ENCODE measurements at places on chromosomes 13 and 19.
A peak's percentile ranks its signal among the peaks of the same experiment; 100 is the strongest.

- no peak for DNase-seq
Observed at GRCh38 chr13:110771194-110771593, 57.7 kb downstream of the ING1 start.

DNA sequence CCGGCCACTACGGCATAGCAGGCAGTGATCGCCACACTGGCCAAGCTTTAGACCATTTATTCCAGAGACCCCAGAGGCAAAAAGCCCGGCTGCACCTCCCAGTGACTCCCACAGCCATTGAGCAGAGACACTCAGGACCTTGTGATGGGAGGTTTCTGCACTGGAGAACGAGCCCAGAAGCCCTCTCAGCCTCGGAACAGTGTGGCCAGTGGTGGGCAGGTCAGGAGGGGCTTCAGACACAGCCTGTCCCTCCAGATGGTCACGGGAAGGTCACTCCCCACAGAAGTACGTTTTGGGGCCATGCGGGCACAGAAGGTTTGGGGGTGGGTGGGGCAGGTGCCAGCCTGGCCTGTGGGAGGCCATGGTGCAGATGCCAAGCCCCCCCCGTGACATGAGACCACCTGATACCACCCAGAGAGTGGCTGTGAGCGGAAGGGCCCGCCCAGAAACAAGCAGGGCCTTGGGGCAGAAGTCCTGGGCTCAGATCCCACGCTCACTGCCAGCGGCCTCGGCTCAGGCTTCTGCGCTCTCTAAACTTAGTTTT, 599 bp upstream of the F10 start:
- DNase-seq, result no peak

DNA sequence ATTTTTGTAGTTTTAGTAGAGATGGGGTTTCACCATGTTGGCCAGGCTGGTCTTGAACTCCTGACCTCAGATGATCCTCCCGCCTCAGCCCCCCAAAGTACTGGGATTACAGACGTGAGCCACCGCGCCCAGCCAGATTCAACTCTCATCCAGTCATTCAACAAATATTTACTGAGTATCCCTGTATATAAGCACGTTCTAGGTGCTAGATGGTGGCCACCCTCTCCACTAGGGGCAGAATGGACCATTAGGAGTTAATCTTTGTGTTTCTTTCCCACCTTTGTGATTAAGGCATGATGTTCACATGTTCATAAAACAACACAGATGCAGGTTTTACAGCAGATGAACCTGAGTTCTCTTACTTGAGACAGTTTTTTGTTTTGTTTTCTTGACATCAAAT, 7.3 kb downstream of the SHKBP1 start:
- no peak for DNase-seq

DNA sequence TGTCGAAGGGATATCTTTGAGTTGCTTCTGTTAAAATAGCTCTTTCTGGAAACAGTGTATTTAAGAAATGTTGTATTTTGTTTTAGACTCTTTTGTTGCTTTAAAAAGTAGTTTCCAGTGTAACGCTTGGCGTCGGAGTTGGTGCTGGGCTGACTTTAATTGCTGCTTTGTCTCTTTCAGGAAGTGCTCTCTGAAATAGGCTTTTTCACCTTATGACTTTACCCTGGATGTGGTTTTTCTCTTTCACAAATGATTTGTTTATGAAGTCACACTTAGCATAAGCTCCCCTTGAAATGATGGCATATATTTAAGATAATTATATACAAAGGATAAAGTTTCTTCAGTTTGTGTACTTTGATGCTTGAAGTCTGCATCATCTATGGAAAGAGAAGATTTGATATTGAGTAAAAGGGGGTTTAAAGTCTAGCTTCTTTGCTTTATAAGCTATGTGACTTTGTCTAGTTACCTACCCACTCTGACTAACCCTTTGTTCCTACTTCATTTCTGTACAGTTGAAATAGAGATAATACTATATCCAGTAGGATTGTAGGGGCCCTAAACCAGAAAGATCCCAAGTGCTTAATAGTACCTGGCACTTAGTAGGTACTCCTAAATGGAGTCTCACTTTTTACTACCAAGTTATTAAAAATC, at the start of gene GPR18:
TSS of gene GPR18 (minus strand) at position 170 of the 651 bp plus-strand sequence. CDS start 2,507 bp downstream, outside the sequence.
- peak; percentile 78 for DNase-seq

GRCh38 chr19:20162821-20163220, 4.2 kb upstream of the ZNF486 start:
- no peak for DNase-seq

- no peak for DNase-seq
Observed at GRCh38 chr19:51803519-51803918, 8.6 kb downstream of the FPR3 start.

DNA sequence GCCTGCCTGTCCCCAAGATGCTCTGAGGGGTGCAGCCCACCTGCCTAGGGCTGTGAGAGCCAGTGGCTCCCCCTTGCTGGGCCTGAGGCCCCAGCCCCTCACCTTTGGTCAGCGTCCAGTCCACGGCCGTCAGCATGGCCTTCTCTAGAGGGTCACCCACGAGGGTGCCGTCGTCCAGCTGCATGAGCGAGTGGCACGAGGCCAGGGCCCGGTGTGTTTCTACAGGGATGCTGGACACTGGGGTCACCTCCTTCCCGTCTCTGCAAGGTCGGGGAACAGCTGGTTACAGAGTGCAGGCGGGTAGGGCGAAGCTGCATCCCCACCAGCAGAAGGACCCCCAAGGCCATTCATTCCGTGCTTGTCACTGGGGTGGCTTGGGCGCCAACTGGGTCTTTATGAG, 9.0 kb downstream of the ATP13A1 start:
- DNase-seq, result no peak

DNA sequence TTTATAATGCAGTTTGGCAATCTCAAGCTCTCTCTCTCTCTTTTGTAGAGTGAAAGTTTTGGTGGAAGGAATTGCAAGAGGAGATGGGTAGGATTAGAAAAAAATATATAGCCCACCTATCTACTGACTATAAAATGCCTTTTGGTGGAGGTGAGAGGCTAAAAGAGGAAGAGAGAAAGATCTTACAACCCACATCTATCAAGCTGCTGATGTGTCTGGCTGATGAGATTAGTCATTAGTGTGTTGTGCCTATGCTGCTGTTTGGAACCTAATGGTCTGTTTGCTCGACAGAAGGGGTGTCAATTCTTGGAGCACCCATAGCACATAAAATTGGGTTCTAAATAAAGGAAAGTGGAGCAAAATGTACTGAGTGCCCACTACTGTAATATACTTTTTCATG, 411.0 kb downstream of the HS6ST3 start:
- DNase-seq, result no peak

DNA sequence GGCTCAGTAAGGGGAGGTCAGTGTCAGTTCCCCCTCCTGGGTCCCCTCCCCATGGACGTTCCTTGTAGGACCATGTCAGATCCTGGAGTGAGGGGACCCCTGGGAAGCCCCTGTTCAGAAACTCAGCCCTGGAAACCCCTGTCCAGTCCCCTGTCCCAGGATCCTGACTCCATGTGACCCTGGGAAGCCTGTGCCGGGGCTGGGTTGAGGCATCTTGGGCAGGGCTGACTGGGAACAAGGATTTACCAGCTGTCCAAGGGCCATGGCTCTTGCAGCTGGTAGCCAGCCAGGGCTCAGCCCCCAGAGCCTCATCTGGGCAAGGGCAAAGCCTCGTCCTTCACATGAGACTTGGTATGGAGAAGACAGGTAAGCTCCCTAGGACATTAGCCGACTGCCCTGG, 25.1 kb downstream of the CEACAM4 start:
- no peak for DNase-seq

GRCh38 chr13:93859716-93860115, 619.8 kb downstream of the DCT start:
- no peak for DNase-seq

GRCh38 chr19:17519967-17520366, 8.5 kb downstream of the PGLS start:
- DNase-seq, result no peak

- no peak for DNase-seq
Observed at GRCh38 chr13:51786425-51787265, 17.3 kb downstream of the DHRS12 start.

DNA sequence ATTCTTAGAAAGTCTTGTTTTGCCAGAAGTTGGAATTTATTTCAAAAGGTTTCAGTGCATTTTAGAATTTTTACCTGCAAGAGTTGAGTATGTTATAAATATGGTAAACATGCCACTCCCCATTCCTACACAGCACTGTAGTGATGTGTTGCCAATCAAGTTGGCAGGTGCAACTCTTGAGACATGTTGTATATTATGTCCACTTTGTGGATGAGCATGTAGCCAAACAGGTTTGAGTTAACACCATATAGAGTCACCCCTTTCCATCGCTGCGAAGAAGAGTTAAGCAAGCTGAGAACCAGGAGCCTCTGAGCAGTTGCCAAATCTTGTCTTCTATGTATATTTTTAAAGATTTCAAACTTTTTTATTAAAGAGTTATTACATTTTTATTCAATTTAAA, 359.8 kb downstream of the LMO7 start:
- DNase-seq, result no peak

- DNase-seq, result peak; percentile 54
Observed at GRCh38 chr19:35868172-35868822, at the start of gene APLP1. Gene APLP1, plus strand, starts transcription at chr19:35868574. Its CDS starts 63 bp downstream, at chr19:35868637.

GRCh38 chr13:104954210-104954609, 1581.3 kb downstream of the EFNB2 start:
- no peak for DNase-seq

GRCh38 chr19:9641810-9642209, 20.8 kb upstream of the ZNF561 start:
- no peak for DNase-seq

- DNase-seq, result no peak
Observed at GRCh38 chr13:41398494-41399170, 58.7 kb upstream of the RGCC start.

GRCh38 chr13:114132419-114133121, at the start of gene RASA3:
Gene RASA3, minus strand, starts transcription at chr13:114132623. Its CDS starts 134 bp downstream, at chr13:114132489.
- DNase-seq, result peak; percentile 51

GRCh38 chr19:7933828-7934725, 8.1 kb upstream of the CTXN1 start:
- no peak for DNase-seq

DNA sequence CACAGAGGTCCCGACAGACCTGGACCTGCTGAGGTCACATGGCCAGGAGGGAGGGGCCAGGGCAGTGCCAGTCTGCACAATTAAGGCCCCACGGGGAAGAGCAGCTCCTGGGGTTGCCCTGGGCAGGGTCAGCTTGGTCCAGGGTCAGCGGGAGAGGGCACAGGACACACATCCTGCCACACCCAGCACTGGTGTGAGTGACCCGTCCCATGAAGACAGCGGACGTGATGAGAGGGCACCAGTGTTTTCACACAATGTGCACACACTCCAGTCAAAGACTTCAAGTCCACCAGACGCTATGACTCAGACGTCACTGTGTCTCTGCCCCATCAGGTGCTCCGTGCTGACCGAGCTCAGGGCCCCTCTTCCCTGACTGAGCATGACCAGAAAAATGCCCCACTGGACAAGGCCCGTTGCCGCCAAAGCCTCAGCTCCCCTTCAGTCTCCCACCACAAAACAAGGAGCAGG, 4.2 kb downstream of the TMEM259 start:
- DNase-seq, result no peak

DNA sequence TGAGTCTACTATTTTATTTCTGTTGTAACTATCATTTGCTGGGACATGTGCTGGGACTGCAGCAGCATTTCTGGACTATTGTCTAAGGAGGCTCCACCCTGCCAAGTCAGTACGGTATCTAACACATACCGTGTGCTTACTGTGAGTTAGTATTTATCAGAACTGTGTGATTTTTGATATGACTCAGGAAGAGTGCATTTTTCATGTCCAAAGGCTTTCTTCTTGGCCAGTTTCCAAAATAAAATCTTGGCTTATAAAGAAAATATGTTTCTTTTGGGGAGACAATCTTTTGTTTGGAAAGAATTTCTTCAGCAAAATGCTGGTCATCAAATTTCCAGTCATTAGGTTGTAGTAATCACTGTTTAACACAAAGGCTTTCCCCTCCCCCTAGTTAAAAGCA, 11.6 kb downstream of the PARP4 start:
- peak; percentile 39 for DNase-seq

GRCh38 chr19:848386-848921, 3.6 kb upstream of the ELANE start:
- DNase-seq, result no peak

DNA sequence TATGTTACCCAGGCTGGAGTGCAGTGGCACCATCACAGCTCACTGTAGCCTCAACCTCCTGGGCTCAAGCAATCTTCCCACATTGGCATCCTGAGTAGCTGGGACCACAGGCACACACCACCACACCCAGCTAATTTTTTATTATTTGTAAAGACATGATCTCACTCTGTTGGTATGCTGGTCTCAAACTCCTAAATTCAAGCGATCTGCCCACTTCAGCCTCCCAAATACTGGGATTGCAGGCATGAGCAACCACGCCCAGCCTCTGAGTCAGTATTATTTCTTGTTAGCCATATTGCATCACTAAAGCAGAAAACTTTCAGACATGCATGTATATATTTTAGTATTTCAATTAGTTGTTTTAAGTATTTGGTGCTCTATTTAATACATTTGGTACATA, 376.4 kb downstream of the GPC6 start:
- DNase-seq, result no peak

GRCh38 chr19:38262585-38263268, 1.6 kb upstream of the SPINT2 start:
- no peak for DNase-seq

DNA sequence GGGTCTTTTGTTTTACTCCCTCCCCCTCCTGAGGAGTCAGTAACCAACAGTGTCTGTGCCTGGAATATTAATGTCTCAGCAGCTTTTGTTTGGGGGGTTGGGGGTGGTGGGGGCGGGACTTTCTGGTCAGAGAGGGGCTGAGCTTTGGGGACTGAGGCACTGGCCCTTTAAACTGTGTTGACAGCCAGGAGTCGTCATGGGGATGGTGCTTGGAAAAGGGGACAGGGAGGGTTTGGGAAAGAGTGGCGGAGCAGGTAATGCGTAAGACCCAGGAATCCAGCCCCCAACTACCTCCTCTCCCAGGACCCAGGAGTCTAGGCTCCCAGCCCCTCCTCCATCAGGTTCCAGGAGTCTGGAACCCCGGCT, 5.2 kb downstream of the CADM4 start:
- DNase-seq, result no peak

DNA sequence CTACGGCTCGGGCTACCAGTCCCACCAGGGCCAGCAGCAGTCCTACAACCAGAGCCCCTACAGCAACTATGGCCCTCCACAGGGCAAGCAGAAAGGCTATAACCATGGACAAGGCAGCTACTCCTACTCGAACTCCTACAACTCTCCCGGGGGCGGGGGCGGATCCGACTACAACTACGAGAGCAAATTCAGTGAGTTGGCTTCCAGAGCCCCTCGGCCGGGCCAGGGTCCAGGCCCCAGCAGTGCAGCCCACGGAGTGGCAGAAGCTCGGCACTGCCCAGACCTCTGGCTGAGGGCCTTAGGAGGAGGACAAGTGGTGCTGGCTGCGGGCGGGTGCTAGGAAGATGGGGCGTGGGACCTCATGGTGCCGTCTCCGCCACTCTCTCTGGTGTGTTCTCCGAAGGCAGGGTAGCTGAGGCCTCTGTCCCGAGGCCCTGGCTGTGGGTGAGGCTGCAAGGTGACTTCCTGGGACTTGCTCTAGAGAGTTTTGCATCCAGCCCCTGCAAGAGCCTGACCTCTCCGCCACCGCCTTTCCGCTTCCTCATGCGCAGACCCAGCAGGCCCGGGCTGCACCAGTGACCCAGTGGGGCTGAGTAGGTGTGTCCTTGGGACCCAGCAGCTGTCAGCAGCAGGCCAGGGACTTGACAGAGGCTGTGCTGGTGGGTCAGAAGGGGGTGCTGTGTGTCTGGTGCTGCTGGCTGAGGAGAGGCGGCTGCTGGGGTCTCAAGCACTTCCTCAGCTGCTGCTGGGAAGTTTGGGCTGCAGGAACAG, 13.5 kb upstream of the QTRT1 start:
- no peak for DNase-seq
